Hematopoietic multipotent progenitor cell treated with erythropoietin and hydrocortisone succinate and interleukin-3 and kit ligand, for 4 days (in vitro differentiated cells): ENCODE measurements at places on chromosomes 3 and 15.

DNA sequence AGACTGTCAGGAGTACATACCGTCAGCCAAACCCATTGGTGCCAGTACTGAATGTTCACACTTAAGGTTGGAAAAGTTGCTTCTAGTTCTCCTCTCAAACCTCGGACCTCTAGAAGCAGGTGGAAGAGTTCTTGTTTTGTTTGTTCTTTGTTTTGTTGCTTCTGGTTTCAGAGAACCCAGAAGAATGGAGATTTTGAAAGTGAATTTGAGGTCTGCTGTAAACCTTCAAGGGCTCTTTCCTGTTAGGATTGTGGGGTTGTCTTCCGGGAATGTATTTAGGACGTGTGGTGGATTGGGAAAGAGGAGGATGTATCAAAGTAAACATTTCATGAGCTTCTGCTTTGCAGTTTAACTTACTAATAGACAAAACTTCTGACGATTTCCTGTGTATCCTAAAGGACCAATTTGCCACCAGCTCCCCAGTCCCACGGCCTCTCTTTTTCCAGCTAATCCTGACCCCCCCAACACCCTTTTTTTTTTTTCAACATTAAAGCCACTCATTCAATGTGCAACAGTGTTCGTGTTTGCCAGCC is 50.3 kb downstream of the FILIP1L start:
- no peak for DNase-seq

DNA sequence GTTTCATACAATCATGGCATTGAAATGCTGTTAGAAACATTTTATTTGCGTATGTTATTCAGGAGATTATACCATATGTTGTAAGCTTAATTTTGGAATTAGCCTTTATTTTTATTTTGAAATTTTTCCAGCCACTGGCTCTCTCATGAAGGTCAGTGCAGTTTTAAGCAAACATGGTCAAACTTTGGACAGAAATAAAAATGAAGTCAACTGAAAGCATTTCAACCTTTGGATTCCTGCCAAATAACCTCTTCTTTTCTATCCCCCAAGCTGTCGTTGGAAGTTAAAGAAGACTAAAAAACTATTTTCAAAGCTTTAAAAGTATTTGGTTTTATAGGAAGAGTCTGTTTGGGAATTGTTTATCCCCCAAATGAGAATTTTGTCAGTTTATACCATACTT is 846.6 kb downstream of the MCTP2 start:
- DNase-seq: no peak

- no peak for DNase-seq
These were observed 216.1 kb downstream of the PTPRG start for GRCh38 chr3:61777483-61777882.

- peak; percentile 47 for DNase-seq
These were observed 793 bp downstream of the PCOLCE2 start for GRCh38 chr3:142888099-142888480.

GRCh38 chr3:117105686-117106085 is 396.1 kb downstream of the TUSC7 start:
- DNase-seq: no peak

GRCh38 chr3:66110840-66111239 is 72.1 kb upstream of the MAGI1 start:
- no peak for DNase-seq

GRCh38 chr3:80688814-80689213 is 921.0 kb upstream of the ROBO1 start:
- DNase-seq: peak; percentile 20

- DNase-seq: peak; percentile 52
These were observed 586 bp downstream of the LRRK1 start for GRCh38 chr15:100919481-100920405.

DNA sequence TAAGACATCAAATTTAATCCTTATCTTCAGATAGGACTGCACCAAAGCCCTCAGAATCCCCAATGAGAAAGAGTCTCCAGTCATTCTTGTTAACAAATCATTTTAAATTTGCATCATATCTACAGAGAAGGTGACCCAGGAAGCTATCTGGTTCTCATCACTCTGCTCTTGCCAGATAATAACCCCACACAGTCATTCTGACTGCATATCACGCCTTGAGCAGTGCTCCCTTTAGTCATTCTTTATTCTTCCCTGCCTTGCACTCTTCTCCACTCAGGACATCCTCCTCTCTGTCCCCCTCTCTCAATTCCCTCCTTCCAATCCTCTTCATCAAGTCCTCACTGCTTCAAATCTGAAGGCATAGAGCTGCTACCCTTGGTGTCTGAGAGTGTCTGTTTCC is 83.7 kb upstream of the COL6A6 start:
- peak; percentile 8 for DNase-seq

- peak; percentile 70 for DNase-seq
These were observed 6.5 kb downstream of the FOXP1 start for GRCh38 chr3:71577011-71577410.

DNA sequence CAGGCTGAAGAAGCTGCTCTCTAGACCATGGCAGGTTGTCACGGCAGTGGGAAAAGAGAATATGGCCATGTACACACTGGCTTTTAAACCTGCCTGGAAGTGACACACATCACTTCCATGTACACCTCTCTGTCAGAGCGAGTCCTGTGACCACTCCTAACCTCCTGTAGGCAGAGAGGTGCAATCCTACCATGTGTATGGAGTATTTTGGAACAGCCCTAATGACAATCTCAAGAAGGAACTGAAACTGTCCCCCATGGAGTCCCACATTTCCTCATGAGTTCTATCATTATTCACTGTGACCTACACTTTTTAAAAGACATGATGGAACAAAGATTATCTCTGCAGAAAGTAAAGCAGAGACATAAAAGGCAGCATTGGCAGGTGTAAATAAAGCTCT is 153.4 kb upstream of the PFN2 start:
- no peak for DNase-seq

GRCh38 chr15:80464951-80465625 is 60.9 kb downstream of the ARNT2 start:
- DNase-seq: no peak

DNA sequence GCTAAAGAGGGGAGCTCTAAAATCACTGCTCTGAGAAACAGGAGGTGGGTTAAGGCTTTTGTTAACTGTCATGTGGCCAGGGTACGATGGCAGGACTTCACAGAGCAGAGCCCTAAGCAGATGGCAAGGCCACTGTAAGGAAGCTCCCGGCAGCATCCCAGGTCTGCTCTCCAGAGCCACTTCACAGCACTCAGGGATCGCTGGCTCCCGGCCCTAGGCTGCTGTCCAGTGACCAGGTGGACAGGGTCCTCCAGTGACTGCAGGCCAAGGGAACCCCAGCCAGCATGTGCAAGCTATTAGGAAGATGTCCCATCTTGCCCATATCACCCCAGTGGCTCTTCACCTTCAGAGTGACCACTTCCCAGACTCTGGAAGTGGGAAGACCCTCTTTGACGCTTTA is 10.4 kb downstream of the TMEM41A start:
- DNase-seq: no peak

DNA sequence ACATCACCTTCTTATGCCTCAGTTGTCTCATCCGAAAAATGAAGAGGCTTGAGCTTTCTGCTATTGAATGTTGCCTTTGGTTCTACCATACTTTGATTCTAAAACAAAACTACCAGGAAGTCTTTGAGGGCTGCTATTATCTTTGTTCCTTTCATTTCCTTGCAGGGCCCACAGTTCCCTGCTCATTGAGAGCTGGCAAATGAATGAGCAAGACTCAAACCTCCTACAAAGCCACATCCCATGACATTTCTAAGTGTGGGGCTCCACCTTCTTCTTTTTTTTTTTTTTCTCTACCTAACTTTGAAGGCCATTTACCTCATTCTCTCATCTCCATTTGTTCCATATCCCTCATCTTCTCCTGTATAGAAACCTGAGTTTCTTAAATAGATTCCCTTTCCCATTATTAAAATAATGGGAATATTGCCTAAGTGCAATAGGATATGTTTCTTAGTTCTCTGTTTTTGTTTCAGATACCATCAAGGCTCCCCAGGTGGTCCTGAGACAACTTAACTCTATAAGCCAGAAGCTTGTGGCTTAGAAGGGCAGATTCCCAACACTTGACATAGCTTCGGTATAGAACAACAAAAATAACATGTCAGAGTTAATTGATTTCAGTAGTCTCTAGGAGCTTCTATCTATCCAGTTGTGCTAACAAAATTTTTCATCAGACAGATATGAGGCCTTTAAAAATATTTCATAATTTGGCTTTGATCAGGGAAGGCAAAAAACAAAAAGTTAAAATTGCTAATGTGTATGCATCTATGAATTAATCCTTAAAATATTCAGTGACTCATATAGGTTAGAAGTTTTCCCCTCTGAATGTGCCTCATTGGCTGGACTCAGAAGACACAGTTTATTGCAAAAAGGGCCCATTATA is 951.6 kb downstream of the TUSC7 start:
- DNase-seq: no peak

- DNase-seq: peak; percentile 19
These were observed 2.8 kb downstream of the GPD1L start for GRCh38 chr3:32109256-32109655.

DNA sequence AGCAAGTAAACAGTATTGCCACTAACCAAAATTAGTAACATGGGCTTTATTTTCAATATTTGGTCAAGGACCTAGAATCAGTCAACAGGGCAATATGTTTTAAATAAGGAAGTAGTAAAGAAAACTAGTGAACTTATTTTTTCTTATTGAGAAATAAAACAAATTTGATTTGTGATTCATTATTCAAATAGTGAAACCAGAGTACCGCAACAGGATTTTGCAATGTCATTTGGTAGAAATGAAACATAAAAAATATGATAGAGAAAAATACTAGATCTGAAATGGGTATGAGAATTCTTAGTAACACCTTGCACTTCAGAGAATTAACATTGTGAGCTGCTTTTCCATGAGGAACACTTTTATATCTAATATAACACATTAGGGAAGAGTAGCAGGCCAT is 291.8 kb upstream of the GBE1 start:
- DNase-seq: no peak

DNA sequence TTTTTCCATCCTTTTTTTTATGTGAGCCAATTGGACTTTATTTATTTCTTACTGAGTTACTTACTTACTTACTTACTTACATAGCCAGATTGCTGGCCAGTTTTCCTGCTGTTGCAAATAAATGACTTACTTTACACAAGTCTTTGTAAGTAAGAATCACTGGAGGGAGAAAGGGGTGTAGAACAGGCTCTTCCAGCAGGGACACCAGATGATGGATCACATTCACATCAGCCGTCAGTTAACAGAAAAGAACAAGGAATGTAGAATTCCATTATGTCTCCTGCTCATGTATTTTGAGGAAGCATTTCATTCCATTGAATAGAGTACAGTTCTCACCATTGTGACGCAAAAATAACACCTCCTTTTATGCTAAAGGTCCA is 188.6 kb downstream of the FNDC3B start:
- DNase-seq: no peak

- DNase-seq: no peak
These were observed 9.1 kb downstream of the PLA2G4F start for GRCh38 chr15:42147431-42147735.

GRCh38 chr3:174251681-174252080 is 607.5 kb upstream of the NAALADL2 start:
- no peak for DNase-seq

GRCh38 chr3:36397841-36398240 is 17.5 kb downstream of the STAC start:
- DNase-seq: no peak

DNA sequence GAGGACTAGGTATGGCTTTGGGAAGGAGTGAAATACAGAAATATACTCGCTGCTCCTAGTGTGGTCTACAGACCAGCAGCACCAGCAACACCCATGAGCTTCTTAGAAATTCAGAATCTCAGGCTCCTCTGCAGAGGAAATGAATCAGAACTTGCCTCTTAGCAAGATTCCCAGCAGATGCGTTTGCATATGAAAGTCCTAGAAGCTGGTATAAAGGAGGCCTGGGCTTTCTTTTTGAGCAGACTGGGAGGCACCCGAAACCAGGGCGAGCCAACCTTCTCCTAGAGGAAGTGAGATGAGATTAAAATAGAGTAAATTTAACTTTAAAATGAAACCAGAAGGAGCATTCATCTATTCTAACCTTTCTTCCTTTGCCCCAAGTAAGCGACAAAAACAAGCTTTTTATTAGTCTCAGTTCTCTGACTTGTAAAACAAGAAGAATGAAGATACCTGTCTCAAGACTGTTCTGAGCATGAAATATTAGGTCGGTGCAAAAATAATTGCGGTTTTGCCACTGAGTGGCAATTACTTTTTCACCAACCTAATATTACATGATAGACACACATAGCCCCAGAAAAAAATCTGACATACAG is 140.0 kb downstream of the PDZRN3 start:
- DNase-seq: no peak

GRCh38 chr3:75951941-75952340 is 166.6 kb upstream of the ZNF717 start:
- no peak for DNase-seq

DNA sequence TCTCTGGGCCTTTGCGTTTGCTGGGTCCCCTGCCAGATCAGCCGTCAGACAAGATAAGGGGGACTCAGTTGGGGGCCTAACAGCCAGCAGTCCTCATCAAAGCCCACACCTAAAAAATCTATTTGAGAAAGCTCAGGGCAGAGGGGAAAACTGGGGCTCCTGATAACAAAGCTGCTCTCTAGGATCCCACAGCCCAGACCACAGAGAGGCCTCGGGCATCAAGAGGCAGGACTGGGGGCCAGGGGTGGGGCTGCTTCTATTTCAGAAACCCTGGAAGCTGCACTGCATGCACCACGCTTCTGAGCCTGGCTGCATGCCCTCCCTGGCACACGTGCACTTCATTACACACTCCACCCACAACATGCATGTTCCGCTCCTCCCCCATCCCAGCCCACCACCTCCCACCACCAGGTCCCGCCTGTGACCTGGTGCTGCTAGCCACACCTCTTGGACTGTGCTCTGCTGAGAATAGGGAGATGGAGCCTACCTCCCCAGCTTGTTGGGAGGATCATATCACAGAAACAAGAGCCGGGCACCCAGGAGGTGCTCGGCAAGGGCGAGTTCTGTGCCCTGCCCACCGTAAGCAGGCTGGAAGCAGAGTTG is 26.6 kb downstream of the FBLN2 start:
- peak; percentile 98 for DNase-seq

DNA sequence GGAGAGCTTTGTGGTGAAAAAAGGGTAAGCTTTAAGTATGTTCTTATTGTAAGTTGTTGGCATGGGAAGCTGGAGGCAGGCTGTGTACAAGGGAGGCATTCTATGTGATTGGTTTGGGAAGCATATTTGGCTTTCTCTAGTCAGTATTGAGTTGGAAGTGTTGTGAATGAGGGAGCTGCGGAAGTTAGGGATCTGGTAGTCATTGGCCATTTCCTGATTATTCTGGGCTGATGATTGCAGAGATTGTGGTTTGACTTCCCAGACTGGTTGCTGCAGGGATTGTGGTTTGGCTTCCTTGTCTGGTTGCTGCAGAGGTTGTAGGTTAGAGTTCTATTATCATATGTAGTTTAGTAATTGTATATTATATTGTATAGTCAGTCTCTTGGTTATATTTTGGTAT is 21.0 kb downstream of the STXBP5L start:
- no peak for DNase-seq

- peak; percentile 78 for DNase-seq
These were observed 54.7 kb downstream of the FAM81A start for GRCh38 chr15:59492389-59493377.

GRCh38 chr3:71244826-71245488 is 338.6 kb downstream of the FOXP1 start:
- no peak for DNase-seq

- DNase-seq: peak; percentile 79
These were observed 36.1 kb upstream of the PLSCR5 start for GRCh38 chr3:146640955-146641867.
